ENCODE measurements at places on chromosomes 1 and 21.
A peak's percentile ranks its signal among the peaks of the same experiment; 100 is the strongest.

DNA sequence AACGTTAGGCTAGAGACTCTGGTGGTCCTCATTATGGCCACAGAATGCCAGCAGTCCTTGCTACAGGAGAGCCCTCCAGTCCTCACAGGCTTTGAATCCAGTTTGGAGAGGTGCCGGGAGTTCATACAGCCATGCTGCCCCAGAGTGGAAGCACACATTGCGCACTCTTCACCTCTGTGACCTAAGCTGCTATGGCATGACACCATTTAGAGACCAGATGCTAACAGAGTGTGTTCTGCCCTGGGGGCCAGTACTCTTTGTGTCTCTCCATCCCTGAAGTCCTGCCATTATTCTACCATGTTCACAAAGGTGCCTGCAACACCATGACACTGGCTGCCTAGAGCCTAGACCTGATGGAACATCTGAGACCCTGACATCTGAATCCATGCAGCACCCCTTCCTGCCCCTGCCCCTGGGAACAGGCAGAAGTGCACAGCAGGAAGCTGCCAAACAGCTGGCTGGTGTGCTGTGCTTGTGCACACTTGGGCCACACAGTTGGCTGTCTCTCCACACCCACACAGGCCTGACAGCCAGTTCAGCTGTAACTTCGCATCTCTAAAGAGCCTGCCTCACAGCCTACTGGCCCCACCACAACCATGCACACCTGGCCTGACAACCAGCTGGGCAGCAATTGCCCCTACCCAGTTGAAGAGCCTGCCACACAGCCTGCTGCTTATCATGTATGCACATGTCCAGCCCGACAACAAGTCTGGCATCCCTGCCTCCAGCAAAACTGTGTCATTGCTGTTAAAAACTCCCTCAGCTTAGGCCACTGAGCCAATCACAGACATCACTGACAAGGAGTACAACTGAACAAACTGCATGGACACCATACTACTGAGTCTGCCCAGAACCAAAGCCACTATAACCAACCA lies 49.1 kb downstream of the MCOLN2 start:
- DNase-seq: no peak

DNA sequence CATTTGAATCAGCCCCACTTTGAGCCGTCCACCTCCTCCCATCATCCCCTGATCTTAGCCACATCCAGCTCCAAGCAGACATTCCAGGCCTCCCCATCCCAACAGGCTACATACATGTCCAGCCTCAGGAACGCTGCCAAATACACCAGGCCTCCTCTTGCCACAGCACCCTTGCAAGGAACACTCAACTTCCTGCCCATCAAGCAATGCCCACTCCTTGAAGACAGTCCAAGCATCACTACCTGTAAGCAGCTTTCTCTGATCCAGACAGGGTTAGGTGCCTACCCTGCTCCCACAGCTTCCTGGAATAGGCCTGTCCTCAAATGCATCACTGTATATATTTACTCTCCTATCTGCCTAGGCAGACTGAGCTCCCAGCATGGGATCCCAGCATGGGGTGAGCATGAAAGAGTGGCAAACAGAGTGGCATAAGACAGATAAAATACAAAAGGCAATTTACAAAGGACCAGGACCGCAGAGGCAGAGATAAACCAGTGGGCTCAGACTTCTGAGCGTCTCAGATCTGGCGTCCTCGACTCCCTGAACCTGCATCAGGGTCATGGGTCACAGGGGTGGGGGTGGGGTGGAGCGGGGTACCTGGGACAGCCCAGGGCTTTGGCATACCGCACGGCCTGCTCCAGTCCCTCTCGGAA lies 816 bp downstream of the HYI start:
- no peak for DNase-seq

DNA sequence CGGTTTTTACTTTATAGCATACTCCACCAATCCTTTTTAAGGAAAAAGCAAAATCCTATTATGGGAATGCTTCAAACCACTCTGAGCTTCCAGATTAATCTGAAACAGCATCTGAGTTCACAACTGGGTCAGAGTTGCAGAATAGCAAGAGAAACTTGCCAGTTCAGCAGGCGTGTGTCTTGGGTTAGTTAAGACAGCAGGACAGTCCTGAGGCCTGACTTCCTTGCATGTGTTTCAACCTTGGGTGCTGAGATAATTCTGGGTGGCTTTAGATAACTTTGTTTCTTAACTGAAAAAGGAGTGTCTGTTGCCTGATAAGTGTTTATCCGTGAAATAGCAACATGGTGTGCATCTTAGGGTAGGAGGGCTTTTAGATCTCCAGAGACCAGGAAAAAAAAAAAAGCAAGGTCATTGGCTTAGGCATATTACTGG lies 169.2 kb downstream of the DHRS3 start:
- peak; percentile 13 for DNase-seq

DNA sequence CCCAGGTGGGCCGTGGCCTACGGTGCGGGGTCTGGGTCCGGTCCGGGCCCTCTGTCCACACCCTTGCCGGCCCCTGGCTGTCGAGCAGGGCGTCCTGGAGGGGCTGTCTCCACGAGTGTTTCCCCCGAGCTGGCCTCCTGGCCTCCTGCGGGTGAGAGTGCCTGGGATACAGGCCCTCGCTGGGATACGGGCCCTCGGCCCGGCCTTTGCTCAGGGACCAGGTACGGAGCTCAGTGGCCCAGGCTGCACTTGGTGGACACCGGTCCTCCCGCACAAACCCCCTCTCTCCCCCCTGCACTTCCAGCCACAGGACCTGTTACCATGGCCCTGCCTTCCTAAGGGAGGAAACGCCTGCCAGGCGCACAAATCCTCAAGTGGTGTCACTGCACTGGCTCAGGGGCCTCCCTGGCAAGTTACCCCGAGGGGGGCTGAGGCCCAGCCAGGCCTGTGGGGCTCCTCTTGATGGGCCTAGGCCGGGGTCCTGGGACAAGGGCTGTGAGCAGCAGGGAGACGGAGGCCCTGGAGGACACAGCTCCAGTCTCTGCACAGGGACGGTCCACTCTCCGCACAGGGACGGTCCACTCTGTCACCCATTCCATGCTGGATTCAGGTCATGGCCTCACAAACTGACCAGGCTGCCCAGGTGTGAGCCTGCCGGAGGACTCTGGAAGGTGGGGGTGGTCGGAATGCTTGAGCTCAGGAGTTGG lies 18.2 kb upstream of the RNF223 start:
- peak; percentile 20 for DNase-seq

- no peak for DNase-seq
These were observed 17.2 kb upstream of the BEND5 start for GRCh38 chr1:48793863-48794262.

DNA sequence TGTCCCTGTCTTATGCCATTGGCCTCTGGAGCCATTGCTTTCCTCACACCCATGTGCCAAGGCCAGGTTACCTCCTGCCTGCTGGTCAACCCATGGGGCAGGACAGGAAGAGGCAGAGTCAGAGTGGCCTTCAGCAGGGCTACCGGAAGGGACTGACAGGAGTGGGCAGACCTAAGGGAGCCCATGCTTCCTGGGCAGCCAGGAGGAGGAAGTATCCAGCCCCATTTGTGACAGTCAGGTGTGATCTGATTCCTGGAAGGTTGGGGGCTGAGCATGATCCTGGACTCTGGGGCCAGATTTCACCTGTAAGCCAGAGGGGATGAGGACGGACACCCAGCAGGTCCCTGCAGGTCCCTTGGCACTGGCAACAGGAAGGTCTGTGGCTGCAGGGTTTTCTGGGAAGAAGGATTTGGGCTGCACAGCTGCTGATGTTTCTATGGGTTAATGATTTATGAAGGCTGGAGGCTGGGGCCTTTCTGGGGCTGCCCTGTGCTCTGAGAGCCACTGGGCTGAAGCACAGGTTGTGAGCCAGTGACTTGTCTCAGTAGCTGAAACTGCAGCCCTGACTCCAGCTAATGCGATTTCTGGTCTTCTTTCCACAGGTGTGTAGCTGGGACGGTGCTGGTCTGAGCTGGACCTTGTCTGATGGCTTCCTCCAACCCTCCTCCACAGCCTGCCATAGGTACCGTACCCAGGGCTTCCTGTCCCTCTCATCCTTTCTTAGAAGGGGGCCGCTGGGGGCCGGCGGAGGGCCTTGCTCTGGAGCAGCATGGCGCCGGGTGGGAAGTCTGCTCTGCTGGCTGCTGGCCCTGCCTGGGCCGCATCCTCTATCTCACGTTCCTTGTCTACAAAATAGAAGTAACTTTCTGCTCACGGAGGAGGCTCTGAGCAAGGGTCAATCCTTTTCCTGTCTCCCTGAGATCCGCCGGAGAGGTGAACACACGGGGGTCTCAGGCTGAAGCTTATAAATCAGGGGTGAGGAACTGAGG lies 40.7 kb downstream of the ARHGEF10L start:
- DNase-seq: no peak

GRCh38 chr1:116256875-116257274 lies 116.2 kb upstream of the ATP1A1 start:
- no peak for DNase-seq

GRCh38 chr1:11610629-11611180 lies 43.5 kb downstream of the FBXO2 start:
- DNase-seq: no peak

DNA sequence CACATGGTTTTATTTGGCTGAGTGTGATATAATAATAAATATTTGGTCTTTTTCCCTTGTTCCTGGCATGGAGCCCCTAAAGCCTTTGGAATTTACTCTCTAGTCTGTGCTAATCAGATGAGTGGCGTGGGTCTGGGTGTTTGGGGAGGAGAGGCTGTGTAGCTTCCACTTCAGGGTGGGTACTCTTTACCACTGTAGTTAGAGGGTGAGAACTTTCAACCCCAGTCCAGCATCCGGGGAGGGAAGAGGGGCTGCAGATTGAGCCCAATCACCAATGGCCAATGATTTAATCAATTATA lies 20.0 kb downstream of the USP25 start:
- DNase-seq: no peak

DNA sequence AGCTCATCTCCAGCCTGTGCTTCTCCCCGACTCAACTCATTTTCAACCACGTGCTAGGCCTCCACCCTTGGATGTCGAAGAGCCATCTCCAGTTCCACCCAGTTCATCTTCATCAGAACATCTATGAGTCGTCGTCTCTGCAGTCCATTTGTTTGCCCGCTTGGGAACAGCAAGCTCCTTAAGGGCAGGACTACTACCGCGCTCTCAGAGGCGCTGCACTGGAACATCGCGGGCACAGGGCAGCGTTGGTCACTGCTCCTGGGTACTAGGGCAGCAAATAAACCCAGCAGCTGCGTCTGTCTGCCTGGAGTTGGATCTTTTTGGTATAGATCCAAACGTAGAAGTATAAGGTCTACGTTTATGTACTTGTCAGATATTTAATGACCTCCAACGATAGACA lies 478 bp upstream of the PRDM2 start:
- DNase-seq: no peak

GRCh38 chr1:149945206-149945605 lies 8.5 kb upstream of the MTMR11 start:
- DNase-seq: no peak

Measured in CD4-positive, alpha-beta T cell (primary cell).